Stimulated activated CD4-positive, alpha-beta T cell treated with anti-CD3 and anti-CD28 coated beads, Interleukin-1b, Interleukin-23, amount 100 ng/mL, for 48 hours (primary cell): ENCODE measurements at places on chromosomes 7 and 10.

DNA sequence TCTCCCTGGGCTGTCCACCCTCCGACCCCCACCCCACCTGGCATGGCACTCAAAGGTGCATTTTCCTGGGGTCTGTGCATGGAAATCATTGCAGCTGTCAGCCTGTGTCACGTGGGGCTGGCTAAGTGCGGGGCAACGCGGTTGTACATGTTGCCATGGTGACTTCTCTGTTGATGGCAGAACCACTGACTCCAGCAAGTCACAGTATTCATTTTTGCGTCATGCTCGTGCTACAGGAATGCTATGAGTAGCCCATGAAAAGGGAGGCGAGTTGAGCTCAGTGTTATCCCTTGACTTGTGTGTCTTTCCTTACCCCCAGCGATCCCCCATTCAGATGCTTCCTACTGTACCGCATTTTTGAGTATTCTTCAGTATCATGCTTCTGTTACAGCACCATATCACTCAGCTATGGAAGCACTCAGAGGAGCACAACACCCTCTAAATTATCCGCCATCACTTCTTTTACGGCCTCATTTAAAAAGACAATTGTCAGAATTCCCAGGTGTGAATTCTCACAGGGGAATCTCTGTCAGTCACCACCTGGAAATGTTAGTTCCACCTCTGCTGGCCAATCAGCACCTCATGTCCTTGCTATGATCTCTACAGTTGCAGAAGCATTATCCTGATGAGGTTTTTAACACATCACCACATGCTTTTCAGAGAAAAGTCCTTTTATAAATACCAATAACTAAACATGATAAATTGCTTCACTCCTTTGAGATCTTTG, 194.4 kb upstream of the C7orf33 start:
- no peak for DNase-seq

DNA sequence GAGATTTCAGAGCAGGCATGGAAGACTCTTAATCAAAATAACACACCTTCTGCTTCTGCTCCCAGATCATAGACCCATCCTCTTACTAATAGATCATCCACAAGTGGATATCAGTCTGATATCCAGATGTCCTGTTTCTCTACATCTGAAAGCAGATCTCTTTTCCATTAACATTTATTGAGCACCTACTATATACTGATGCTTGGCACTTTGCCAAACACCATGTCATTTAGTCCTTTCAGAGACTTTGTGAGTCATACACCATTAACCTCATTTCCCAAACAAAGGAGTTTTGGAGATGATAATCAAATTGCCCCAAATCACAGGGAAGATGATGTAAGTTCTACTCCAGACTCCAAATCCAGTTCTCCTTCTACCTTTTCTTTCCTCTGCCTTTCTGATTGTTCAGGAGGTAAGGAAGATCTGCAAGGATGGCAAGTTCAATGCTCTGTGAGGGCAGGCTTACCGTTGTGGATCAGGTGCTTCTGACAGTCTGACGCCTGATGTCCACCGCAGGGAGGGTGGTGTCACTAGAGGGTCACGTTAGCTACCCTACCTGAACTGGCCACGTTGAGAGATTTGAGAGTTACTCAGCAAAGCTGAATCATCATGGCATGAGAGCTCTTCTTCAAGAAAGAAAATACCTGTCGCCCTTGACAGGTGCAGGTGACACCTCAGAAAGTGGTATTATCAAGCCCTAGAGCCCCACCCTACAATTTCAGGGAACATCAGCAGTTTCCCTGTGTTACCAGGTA, 269.6 kb upstream of the ZMIZ1 start:
- DNase-seq = no peak

- DNase-seq = no peak
These were observed 27.1 kb downstream of the ZCCHC24 start for GRCh38 chr10:79418274-79418673.

DNA sequence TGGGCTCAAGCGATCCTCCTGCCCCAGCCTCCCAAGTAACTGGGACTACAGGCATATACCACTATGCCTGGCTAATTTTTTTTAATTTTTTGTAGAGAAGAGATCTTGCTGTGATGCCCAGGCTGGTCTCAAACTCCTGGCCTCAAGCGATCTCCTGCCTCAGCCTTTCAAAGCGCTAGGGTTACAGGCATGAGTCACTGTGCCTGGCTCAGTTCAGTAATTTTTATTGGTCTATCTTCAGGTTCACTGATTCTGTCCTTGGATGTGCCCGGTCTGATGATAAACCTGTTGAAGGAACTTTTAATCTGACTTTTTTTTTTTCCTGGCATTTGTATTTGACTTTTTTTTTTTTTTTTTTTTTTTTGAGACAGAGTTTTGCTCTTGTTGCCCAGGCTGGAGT, 40.1 kb upstream of the STRIP2 start:
- DNase-seq = no peak

DNA sequence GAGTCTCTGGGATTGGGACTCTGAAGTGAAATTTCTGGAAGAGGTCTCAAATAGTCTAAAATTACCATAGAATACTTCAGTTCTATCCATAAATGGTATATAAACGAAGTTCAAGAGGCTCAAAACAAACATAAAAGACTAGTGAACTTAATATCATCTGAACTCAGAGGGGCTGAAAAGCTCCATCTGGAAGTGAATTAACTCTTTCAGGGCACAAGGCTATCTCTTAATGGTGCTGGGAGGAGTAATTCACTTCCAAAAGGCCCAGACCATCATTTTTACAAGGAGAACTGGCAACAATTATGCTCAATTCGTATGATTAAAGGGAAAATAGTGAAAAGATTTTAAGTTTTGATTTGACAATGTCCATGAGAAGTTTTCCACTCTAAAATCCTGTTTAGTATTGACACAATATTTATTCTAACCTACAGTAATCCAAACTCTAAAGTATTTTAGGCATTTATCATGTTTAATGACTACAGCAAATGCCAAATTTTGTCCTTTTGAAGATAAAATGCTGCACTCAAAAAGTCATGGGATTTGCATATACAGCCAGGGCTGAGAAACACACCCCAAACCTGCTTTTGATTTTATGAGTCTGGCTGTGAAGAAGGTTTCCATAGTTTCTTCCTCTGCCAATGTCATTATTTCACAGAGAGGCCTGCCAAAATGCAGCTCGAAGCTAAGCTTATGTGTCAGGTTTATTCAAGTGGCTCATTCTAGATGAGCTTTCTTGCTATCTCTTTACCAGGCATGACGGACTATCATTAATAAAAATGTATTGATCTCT, 143.9 kb downstream of the HIBADH start:
- no peak for DNase-seq

- DNase-seq = no peak
These were observed 237.5 kb upstream of the KLF6 start for GRCh38 chr10:4022473-4022872.

GRCh38 chr10:103111031-103111917, 81.8 kb downstream of the NT5C2 start:
- DNase-seq = no peak

DNA sequence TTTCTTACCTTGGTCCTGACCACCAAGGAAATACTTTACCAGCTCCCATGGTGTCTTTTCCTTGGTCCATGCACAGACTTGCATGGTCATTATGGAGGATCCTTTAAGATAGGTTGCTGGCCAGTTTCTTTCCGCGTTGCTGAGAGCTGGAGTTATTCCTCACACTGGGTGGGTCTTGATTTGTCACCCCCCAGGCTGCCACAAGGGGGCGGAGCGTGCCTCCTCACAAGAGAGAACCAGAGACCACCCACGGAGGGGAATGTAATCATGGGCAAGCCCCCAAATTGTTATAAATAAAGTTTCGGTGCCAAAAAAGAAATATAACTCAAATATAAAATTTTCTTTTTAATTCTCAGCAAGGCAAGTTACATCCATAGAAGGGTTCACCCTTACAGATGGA, 10.5 kb upstream of the TRIM24 start:
- DNase-seq = peak; percentile 30

GRCh38 chr7:798921-799470, 33.3 kb upstream of the SUN1 start:
- DNase-seq = no peak

GRCh38 chr7:2663121-2663886, 24.7 kb upstream of the AMZ1 start:
- DNase-seq = no peak

- DNase-seq = no peak
These were observed 153.1 kb downstream of the AOAH start for GRCh38 chr7:36571190-36571560.

DNA sequence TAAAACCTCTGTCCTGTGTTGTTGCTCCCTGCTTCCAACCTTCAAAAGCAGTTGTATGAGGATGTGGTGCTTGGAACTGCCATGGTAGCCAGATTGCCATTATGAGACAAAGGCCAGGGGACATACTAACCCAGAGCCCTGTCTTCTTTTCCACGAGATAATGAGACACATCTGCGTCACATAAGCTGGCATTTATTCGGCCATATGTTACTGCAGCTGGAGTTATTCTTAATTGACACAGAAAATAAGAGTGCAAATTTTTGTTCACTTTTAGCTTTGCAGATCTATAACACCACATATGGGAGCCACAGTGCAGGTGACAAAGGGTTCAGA, 15.5 kb upstream of the PDLIM1 start:
- DNase-seq = no peak

DNA sequence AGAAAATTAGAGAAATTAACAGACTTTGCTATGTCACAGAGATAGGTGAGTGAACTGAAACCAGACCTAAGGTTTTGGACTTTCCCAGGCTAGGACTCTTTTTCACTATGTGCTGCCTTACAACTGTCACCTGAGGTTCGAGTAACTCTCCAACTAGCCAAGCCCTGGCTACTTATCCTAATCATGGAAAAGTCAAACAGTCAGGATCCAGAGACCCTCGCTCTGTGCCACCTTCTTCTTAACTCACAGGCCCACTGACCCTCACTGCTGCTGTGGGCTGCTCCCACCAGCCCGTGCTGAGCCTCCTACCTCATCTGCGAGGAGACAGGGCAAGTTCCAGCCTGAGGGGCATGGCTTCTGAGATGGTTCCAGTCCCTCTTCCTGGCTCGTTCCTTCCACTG, 211.4 kb upstream of the KLF14 start:
- DNase-seq = no peak

DNA sequence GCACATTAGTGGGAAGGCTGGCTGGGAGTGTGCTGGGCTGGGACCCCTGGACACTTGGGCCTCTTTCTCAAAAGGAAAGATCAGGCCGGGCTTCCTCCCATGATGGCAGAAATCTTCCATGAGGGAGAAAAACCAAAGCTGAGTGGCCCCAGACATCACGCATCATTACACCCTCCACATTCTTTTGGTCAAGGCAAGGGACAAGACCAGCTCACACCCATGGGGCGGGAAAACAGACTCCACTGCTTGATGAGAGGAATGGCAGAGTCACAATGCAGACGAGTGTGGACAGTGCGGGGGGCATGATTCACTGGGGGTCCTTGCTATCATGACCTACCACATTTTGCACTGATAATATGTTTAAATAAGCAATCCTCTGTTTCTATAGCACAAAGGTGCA, 73.3 kb downstream of the CREB3L2 start:
- no peak for DNase-seq

DNA sequence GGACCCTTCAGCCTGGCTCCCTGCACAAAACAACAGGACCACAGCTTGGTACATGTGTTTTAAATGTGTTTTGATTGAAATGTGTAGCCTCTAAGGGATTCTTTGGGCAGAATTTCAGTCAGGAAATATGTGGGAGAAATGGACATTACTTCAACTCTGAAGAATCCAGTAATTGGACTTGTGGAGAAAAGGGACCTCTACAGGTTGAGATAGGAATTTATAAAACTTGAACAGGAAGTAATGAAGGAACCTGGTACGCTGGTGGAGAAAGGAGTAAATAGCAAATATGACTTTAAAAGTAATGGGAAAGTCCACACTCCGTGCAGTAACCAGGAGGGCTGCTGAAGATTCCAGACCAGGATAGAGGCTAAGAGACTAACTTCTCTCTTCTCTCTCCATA, 220.5 kb downstream of the LHFPL3 start:
- DNase-seq = no peak

- no peak for DNase-seq
These were observed 792.6 kb upstream of the C7orf33 start for GRCh38 chr7:147798001-147798400.

- no peak for DNase-seq
These were observed 92.2 kb upstream of the EFCAB10 start for GRCh38 chr7:105673367-105674084.

- DNase-seq = no peak
These were observed 195.6 kb upstream of the FRMD4A start for GRCh38 chr10:14526326-14526725.

DNA sequence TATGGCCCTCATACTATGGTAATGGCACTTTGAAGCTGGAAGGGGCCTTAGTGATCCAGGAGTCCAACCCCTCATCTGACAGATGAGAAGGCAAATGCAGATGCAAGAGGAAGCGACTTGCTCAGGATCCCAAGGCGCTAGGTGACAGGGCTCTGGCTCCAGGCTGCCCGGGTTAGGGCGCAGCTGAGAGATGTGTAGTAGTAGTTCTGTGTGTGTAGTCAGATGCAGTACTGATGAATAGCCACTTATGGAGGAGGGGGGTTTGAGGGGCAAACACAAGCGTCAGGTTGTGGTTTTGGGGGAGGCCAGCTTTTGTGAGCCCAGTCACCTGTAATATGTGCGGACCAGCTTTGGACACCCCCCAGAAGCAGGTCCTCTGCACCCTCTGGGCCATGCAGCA, 4.8 kb downstream of the ADRA2A start:
- no peak for DNase-seq

GRCh38 chr10:62915158-62915557, 99.0 kb upstream of the EGR2 start:
- no peak for DNase-seq

- DNase-seq = no peak
These were observed 319.2 kb upstream of the LRRN3 start for GRCh38 chr7:110771717-110772116.

- DNase-seq = no peak
These were observed 25.5 kb downstream of the SKIDA1 start for GRCh38 chr10:21499701-21500577.

DNA sequence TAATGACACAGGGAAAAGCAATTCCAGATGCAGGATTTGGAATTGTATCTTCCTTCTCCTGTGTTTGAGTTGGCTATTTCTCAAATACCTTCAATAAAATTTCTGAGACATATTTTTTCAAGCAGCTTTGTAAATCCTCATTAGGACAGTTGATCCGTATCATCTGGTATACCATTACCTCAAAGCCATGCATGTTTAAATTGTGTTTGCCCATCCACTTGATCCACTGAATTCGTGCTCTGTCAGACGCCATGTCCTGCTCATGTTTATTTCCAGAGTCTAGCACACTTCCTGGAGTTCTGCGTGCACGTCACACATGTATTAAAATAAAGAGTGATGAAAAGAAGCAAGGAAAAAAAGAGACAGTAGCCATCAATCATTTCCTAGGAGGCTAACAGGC, 141.8 kb upstream of the CDC14C start:
- DNase-seq = no peak
